Effector CD8-positive, alpha-beta T cell (primary cell): ENCODE measurements at places on chromosomes 6 and 20.

- no peak for DNase-seq
Measured at GRCh38 chr6:169069356-169069755, 184.3 kb downstream of the THBS2 start.

DNA sequence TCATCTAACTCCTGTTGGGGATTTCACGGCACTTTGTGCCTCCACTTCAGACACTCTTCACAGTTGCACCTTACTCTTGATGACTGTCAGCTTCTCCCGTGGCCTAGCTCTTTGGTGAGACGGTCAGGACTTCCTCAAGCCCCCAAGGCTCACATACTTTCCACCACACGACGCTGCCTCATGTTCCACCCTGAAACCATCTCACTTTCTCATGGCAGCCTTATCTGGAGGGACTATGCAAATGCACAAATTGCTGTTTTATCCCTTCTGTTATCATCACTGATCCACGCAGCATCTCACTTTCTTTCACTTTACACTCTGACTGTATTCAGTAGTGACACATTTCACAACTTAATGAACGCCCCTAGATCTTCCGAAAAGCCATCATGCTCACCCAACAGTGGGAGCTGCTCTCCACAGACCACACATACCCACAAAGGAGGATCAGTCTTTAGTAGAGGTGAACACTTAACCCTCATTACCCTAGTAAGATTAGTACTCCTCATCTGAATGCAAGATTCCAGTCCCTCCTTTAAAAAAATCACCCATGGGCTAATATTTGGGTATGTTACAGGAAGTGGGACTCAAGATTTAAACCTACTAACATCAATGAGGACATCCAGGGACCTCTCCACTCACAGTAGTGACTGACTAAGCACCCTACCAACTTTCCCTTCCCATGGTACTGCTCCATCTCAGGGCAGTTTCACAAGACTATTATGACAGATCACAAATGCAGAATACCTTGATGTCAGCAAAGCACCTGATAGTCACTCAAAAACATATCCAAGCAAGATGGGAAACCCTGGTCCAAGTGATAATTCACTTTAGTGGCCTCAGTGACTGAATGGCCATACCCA, 35.4 kb downstream of the FYN start:
- no peak for DNase-seq

DNA sequence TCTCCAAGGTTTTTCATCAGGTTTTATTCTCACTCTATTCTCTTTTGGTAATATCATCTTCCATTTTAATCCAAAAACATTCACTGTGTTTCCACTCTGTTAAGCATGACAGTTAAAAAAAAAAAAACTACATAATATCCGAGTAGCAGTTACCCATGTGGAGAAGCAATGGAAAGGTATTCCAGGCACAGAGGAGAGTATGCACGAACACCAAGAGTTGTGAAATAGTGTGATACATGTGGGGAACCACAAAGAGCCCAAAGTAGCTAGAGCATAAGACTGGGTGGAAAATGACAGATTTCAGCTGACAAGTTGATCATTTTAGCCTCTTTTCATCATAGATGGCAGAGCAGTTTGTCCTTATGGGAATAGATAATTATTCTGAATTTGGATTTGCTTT, 19.9 kb upstream of the FBXL4 start:
- no peak for DNase-seq

GRCh38 chr6:10163203-10163962, 251.5 kb downstream of the TFAP2A start:
- DNase-seq: no peak

DNA sequence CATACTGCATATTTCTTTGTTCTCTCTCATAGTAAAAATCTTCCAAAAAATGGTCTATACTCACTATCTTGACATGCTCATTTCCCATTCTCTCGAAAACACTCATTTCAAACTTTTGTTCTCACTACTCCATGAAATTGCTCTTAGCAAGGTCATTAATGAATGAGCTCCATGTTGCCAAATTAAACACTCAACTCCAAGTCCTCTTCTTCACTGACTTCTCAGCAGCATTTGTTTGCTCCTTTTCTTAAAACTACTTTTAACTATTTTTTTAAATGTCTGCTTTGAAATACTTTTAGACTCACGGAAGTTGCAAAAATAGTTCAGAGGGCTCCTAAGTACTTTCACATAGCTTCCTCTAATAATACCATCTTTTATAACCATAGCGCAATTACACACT, 274.0 kb upstream of the PREP start:
- DNase-seq: no peak

DNA sequence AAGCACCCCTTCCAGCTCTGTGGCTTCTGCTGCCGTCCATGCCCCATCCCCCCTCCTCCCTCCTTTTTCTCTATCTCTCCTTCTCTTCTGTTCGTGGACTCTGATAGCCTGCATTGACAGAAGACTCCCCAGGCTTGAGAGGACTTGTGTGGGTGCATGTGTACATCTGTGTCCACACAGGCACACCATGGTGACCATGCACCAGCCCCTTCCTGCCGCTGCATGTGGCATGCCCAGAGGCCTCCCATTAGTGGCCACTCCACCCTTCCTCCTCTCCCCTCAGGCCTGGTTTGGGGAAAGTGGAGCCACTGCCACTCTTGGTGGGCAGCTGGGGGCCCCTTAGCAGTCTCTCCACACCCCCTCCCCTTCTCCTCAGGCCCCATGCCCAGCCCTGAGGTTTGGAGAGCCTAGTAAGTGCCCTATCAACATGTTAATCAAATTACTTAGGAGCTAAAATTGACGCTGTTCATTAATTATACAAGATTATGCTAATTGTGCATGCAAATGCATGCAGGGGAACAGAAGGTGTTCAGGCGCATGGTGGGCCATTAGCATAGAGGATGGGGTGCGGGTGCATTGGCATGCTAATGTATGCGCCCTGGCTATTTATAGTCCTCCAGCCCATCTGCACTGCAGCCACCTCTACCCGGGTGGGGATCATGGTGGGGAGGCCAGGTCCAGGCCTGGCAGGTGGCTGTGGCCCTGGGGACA, 45.9 kb downstream of the EBF4 start:
- DNase-seq: no peak
